NCI-H524 treated with DMSO at 0.1 percent for 48 hours (cell line): ENCODE measurements at places on chromosomes 7 and 10.

- DNase-seq, result no peak
These were observed 133.8 kb downstream of the PON1 start for GRCh38 chr7:95190515-95190914.

DNA sequence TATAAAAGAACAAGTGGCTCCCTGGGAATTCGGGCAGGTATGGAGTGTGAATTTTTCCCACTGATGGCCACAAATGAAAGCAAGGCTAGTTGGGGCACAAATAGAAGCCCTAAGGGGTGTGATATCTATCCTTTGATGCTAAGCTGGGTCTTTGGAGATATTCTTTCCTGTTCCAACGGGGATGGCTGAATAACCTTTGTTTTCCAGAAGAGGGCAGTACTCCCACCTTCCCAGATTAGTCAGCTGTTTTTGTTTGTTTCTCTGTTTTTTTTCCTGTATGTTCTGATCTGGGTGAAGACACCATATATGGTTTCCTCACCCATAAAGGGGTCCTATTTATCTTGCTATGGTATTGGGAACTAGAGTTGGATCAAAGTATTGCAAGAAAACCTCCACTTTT is 947.7 kb upstream of the SORCS1 start:
- DNase-seq, result no peak

DNA sequence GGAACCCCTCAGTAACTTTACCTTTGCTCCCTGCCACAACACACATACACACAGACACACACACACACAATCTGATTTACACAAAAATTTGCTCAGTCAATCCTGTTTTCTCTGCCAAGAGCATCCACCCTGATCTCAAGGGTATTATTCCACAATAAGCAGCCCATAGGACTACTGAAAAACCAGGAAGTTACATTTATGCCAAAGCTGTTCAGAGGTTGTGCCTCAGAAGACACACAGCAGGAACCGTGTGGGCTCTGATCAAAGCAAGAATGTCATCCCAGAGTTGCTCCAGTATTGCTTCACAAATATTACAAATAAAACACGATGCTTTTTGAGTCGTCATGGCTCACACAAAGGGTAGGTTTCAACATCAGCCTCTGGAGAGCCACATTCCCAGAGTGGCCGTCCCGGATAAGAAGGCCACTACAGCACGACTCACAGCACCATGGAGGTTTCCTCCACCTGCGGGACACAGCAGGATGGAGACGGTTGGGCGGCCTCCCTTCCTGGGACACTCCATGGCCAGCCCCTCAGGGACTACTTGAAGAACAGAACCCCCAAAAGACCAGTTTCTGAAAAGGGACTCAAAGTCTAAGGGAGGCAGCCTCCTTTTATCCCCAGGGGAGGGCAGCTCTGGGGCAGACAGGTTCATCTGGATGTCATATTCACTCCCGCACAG is 1.6 kb downstream of the AIFM2 start:
- DNase-seq, result no peak

DNA sequence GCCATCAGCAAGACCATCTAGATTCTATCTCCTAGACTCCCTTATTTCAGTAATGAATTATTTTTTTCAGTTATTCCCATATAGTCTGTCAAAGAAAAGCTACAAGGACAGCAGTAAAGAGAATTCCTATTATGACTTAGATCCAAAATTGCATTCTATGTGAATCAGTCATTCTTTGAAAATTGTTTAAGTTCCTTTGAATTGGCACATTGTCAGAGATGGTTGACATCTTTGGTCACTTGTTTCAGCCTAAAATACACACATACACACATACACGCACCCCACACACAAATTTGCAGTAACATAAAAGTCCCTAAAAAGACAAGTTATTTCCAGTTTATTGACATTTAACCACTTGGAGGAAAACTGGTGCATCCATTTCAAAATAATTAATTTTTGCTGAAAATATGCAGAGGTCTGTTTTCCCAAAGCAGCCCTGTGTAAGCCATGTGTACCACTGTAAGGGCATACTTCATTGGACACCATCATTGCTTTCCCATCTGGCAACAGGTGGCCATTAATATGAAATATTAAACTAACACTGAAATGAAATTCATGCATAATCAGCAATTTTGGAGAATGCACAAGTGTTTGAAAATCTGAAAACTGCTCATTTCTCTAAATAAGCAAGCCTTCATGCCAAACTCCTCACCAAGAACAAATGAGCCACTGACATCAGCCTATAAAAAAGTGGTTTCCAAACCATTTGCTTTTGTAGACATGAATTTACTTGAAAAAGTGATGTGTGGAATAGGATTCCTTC is 121.7 kb upstream of the COL1A2 start:
- DNase-seq, result no peak

- DNase-seq, result no peak
These were observed 16.6 kb upstream of the FGFR2 start for GRCh38 chr10:121614613-121615434.

GRCh38 chr7:94089806-94090205 is 85.7 kb upstream of the BET1 start:
- DNase-seq, result no peak

DNA sequence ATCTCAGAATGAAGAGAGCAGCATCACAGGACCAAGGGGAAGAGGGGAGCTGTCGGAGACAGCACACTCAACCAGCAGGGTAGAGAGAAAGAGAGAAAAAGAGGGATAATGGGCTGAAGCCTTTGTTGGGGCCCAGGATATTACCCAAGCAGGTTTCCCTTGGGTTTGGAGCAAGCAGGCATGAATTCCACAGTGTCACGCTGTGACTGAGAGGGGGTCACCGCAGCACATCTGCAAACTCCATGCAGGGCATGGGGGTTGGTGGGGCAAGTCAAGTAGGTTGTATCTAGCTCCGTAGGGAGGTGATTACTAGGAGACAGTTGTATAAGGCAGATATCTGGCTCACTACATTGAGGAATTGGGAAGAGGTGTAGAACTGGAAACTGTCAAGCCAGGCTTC is 42.2 kb upstream of the SEMA3E start:
- DNase-seq, result no peak

DNA sequence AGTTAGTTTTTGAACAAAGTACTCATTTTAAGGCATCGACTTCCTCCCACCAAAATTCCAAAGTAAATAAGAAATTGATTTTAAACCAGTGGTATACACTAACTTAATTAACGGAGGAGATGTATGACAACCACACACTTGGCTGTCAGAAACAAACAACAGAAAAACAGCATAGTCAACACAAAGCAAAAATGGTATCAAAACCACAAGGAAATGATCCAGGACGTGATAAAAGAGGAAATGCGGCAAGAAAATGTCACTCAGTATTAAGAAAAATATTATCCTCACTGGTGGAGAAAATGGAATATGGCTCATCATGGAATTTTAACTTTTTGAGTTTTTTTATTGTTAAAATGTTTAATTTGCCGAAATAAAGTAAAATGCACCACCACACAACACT is 17.5 kb downstream of the KIAA1549 start:
- no peak for DNase-seq

DNA sequence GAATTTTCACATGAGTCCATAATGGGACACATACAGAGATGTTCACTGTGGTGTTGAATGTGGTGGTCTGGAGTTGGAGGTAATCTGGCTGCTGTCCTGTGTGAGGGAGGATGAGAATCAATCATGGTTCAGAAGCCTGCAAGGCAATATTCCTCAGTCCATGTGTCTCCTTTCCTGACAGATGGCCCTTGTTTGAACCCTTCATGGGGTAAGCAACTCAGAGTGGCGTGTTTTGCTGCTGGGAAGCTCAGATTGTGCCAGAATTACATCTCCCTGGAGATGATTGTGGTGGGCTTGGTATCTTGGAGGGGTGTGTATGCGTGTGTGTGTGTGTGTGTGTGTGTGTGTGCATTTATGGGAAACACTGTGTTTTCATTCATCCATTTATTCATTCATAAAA is 44.5 kb upstream of the COMTD1 start:
- no peak for DNase-seq

GRCh38 chr10:5582736-5583135 is 58.0 kb downstream of the CALML3 start:
- no peak for DNase-seq

DNA sequence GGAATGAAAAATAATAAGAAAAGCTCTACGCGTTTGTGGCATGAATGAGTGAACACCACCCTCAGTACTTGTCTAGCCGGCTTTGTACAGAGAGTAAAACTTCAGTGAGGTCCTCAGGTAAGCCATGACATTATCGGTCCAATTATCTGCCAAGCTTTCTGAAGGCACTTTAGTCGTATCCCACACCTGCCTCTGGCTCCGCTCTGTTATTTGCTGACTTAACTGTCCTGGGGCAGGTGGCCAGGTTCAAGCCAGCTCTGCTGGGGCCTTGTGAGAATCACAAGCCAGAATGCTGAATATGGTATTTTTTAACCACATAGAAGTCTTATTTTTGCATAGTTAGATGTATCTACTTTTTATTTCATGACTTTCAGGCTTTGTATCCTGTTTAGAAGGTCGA is 66.0 kb upstream of the FHIP2A start:
- no peak for DNase-seq

DNA sequence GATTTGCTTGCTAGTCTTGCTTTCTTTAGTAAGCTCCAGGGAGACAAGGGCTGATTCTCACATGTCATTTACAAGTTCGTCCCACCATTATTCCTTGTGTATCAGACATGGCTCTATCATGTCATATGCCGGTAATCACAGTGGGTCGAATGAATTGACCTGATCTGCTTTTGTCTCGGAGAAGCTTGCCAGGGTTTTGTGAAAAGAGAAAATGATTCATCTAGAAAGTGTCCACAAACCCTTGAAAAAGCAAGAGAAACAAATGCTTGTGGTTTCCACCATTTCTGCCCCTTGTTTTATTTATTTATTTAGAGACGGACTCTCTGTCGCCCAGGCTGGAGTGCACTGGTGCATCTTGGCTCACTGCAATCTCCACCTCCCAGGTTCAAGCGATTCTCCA is 278.5 kb downstream of the TCF7L2 start:
- no peak for DNase-seq

DNA sequence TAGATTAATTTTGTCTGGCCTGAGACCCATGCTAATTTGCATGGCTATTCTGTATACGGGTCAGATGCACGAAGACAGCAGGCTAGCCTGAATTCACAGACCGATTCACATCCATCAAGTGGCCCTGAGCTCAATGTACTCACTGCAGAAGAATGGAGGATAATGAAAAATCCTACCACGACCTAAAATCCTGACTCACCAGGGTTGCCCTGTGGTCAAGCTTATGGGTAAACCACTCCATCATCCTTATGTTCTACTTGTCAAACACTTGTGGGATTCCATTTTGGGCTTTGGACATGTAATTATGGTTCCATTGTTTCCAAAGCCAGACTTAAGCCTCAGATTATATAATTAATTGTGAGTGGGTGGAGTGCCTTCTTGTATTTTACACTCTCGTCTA is 110.4 kb upstream of the ZNF438 start:
- no peak for DNase-seq

DNA sequence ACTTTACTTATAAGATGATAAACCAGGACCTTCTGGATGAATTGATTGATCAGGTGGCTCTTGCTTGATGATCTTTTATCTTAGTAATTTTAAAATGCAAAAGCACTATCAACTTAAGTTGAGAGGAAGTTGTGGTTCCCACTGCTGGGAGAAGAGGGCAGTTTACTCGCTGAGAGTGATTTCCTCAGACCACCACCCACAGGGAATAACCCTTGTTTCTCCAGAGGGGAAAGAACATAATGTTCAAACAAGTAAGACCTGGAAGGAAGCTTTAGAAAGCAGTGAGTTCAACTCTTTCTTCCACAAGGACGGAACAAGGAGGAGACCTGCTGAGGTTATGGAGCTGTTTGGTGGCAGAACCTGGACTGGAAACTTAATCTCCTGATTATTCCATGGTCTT is 138.7 kb downstream of the FAM204A start:
- DNase-seq, result no peak
